NCI-H1694 treated with DMSO at 0.1 percent for 48 hours (cell line): ENCODE measurements at places on chromosomes 11 and 22.
A peak's percentile ranks its signal among the peaks of the same experiment; 100 is the strongest.

- no peak for DNase-seq
Measured at GRCh38 chr11:131668500-131669400, 298.3 kb downstream of the NTM start.

DNA sequence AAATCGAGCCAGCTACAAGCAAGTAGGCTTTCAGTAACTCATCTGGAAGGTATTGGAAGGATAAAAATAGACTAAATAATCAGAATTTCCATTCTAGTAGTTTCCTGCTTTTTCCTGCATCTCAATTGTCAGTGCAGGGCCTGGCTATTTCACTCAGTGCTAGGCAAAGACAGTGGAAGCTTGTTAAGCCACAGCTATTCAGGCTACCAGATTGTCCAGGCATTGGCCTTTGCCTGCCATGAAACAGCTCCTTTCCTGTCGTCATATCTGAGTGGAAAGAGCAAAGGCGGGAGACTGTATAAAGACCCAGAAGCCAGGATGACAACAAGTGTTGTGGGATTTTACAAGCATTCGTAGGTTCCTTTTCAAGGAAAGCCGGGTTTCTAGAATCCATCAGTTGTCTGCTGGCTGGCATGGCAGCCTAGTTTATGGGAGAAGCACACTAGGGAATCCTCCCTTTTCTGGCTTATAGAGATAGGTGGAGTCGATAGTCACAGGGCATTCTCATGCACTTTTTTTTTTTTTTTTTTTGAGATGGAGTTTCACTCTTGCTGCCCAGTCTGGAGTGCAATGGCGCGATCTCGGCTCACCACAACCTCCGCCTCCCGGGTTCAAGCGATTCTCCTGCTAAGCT lies 2.0 kb upstream of the TNRC6B start:
- no peak for DNase-seq

GRCh38 chr11:35035894-35036408 lies 103.0 kb upstream of the CD44 start:
- DNase-seq: peak; percentile 4

DNA sequence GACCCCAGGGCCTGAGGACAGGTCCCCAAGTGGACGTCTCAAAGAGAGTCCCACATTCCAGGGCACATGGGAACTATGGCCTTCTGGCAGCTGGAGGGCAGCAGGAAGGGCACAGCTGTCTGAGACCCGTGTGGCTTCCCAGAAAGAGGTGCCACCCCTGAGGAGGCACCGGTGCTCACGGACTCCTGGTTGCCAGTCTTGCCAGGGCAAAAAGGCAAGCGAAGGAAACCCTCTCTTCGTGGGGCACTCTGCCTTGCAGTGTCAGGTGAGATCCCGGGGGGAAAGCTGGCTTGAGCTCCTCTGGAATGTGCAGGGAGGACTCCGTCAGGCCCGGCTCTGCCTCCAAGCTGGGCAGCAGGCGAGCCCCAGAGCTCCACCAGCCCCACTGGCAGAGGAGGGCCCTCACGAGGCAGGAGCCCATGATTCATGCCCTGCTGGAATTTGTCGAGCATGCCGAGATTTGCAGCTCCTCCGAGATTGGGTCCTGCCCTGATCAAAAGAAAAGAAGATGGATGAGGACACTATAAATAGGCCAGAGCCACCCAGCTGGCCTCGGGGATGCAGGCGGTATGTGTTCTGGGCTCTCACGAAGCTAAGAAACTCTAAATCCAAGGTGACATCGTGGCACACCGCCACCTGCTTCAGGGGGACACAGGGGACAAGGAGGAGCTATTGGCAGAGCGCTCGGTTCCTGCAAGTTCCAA lies 9.9 kb upstream of the CELSR1 start:
- DNase-seq: no peak

DNA sequence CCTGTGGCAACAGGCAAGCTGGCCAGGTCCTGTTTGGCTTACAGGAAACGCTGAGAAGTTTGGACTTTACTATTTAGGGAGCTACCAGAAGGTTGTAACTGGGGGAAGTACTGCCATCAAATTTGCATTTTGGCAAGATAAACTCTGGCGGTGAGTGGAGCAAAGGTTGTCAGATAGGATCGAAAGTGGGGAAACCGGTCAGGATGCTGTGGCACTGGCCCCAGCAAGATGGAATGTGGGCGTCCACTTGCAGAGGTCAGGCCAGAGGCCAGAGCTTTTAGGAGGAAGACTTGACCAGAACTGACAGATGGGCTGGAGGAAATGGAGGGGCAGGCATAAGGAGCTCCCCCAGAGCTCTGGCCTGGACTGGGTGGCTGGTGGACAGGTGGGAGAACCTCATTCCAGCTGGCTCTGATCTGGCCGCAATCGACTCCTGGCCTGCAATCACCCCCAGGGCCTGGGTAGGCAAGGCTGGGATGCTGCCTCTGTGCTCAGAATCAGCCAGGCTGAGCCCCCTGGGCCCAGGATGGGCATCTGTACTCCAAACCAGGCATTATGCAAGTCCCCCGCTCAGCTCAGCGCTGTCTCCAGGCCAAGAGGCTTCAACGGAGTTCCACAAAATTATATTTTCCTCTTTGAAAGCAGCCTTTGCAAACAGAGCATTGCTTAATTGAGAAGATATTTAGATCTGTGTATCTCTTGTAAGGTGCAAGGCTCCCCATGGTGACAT lies 178.3 kb upstream of the NECTIN1 start:
- no peak for DNase-seq

- no peak for DNase-seq
Measured at GRCh38 chr11:122765487-122766131, 72.7 kb upstream of the CRTAM start.

DNA sequence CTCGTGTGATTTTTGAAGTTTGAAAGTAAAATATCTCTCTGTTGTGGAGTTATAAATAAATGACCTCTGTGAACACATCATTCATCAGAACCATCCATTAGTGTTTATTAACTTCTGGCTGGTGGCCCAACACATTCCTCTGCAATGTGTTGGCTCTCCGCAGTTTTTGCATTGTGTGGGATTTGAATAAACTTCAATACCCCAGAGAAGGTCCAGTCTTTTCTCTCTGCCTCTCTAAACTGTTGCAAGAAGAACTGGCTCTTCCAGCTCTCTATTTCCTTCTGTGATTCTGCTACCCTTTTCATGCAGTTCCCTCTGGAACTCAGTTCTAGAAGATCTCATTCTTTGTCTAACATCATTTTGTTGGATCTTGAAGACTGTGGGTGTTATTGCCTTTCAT lies 125.0 kb upstream of the ARHGAP42 start:
- DNase-seq: no peak

DNA sequence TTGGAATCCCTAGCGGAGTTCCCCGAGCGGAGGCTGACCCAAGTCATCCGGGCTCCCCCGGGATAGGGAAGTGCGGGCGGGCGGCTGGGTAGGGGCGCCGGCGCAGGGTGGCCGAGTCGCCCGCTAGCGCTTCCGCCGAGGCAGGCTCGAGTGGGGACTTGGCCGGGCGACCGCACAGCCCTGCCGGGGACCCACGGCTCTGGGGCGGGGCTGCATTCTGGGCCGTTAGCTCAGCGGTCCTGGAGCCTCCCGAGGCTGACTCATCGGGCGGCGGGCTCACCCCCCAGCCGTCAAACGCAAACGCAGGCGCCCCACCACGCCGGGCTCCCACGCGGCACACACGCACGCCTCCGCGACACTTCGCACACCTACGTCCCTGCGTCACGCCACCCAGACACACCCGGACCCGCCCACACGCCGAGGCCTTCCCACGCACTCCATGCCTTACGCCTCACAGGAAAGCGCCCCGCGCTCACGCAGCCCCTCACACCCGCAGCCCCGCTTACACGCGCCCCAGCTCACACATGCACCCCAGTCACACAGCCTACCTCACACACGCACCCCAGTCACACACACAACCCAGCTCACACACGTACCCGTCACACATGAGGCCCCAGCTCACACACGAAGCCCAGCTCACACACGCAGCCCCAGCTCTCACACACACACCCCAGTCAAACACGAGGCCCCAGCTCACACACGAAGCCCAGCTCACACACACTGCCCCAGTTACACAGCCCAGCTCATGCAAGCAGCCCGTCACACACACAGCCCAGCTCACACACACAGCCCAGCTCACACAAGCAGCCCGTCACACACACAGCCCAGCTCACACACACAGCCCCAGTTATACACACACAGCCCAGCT lies 1.2 kb downstream of the PHLDB1 start:
- DNase-seq: no peak

GRCh38 chr22:26418620-26419019 lies 10.4 kb upstream of the ASPHD2 start:
- DNase-seq: no peak

GRCh38 chr11:8257003-8257664 lies 6.5 kb downstream of the LMO1 start:
- DNase-seq: peak; percentile 92

DNA sequence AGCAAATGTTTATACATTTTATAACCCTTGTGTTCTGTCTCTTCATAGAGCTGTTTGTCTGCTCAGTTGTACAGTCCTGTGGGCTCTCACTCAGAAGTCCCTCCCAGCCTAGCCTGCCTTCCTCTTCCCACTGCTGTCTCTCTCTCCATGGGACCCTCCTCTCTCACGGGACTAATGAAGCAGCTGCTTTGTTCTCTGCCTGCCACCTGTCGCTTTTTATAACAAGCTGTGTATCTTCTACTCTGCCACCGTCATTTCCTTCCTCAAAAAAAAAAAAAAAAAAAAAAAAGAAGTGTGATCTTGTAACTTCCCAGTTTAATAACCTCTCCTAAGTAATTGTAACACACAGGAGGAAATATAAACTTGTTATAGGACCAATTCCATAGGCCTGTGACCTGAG lies 92.2 kb upstream of the ALKBH3 start:
- DNase-seq: peak; percentile 41

GRCh38 chr11:369336-370018 lies at the start of gene B4GALNT4:
Gene B4GALNT4 (plus strand): TSS chr11:369499. CDS start chr11:369804, 305 bp downstream.
- no peak for DNase-seq

DNA sequence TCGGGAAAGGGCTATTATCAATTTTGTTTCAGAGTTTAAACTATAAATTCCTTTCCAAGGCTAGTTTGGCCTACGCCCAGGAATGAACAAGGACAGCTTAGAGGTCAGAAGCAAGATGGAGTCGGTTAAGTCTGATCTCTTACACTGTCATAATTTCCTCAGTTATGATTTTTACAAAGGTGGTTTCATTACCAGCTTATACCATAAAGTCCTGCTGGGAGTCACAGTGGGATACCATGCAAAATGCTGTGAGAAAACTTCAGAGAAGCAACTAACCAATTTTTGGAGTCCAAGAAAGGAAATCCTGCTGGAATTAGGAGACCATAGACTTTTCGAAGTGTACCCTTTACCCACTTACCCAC lies 17.4 kb upstream of the ZC3H12C start:
- no peak for DNase-seq

- peak; percentile 40 for DNase-seq
Measured at GRCh38 chr11:44743959-44744557, 17.3 kb downstream of the TSPAN18 start.

- no peak for DNase-seq
Measured at GRCh38 chr11:21104641-21105040, 435.3 kb downstream of the NELL1 start.

DNA sequence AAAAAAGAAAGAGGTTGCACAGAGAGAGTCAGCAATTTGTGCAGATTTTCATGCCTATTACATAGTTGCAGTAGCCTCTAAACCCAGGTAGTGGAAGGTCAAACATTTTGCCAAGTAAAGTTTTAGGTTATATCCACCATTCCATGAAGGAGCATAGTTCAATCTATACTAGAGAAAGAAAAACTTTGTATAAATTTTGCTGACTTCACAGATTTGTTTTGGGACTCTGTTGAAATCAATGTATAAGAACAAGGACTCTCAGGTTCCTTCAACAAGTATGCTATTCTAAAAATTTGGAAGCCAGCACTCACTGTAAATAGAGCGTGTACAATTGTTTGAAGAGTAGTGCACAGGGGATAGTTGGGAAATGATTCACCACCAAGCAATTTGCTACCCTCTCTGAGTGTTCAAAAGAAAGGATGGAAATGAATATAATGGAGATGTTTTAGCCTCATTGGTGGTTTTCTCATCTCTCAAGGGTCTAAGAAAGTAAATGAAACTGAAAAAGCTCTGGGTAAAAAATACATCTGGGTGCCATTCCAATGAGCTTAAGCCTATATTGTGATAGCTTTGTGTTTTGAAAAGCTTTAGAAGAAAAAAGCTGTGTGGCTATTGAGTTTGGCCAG lies 508.4 kb upstream of the LUZP2 start:
- no peak for DNase-seq

- no peak for DNase-seq
Measured at GRCh38 chr11:129267716-129268115, 75.6 kb upstream of the ARHGAP32 start.

DNA sequence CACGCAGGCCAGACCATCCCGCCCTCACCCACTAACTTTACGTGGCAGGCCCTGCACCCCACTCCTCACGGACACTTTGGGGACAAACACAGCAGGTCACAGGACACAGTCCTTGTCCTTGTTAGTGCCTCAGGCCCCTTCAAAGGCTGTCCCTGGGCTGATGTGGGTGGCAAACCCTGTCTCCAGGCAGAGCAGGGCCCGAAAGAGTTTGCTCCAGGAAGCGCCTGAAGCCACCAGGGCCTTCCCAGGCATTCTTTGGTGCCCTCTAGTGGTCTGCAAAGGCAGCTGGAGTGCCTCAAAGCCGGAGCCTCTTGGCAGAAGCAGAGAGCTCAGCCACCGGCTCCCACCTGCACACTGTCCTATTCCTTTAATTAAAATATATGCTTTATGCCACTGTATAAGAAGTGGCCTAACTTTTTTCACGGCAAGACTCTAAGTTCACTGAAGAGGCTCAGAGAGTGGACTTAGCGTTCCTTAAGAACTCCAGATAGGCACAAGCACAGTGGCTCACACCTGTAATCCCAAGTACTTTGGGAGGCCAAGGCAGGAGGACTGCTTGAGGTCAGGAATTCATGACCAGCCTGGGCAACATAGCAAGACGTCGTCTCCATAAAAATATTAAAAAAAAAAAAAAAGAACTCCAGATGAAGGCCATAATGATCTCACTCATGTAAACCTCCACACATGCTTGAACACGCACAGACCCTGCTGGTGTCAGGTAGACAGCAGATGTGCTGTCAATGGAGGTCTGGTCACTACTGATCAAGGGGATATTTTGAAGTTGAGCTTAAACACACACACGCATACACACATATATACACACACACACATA lies 11.1 kb downstream of the TXN2 start:
- peak; percentile 63 for DNase-seq

DNA sequence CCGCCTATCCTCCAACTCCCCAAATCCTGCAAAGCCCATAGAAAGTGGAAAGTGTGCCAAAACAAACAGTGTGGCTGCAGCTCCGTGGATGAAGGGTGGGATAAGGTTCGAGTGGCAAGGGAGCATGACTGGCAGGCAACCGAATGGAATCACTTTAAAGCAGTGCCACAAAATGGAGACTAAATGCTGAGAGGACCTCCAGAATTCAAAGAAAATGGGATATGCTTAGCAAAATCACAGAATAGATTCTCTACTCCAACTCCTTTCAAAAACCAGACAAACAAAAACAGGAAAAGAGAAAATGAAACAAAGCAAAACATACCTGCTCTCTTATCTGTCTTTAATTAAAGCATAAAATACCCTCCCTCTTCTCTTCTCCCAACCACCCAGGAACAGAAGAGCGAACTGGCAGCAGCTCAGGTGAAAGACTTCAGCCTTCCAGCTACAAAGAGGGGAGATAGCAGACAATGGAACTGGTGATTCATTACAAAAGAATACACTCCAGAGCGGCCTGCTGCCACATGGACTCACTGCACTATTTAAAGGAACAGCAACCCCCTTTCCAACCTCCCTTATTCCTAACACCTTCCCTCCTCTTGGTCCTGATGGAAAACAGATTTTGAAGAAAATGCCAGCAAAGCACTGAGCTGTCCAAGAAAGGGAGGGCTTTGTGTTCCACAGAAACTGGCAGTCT lies 118.5 kb downstream of the APOL5 start:
- DNase-seq: peak; percentile 51

- DNase-seq: no peak
Measured at GRCh38 chr11:2302896-2303626, 1.2 kb downstream of the TSPAN32 start.

- DNase-seq: no peak
Measured at GRCh38 chr11:74754507-74755252, 6.0 kb downstream of the RNF169 start.
